Activated CD4-positive, CD25-positive, alpha-beta regulatory T cell (primary cell): ENCODE measurements at places on chromosomes 12 and 14.

GRCh38 chr12:41979574-41979973 is 165.1 kb downstream of the GXYLT1 start:
- DNase-seq = no peak

DNA sequence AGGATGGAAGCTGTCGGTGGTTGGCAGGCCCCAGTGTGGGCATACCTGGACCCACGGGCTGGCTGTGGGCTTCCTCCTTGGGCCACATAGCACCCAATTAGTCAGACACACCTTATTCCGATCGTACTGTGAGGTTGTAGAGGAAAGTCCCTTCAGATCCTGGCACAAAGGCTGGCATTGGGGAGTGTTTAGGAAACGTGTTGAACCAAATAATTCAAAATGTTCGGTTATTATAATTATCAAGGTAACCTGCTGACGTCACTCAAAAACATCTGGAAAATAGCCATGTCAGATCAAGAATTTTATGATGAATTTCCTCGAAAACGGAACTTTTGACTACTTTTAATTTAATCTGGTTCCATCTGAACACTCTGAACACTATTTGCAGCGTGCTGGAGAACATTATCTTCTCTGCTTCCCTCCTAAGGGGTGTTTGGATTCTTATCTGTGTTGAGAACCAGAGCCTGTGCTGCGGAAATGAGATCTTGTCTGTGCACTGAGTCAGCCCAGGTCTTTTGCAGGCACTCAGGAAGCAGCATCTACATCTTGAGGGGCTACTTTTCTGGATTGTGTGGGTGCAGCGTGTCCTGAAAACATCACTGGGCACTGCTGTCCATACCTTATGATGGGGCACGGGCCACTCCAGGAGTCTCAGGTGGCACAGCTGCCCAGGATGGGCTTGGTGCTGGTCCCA is 100.3 kb downstream of the SLC25A47 start:
- DNase-seq = no peak

DNA sequence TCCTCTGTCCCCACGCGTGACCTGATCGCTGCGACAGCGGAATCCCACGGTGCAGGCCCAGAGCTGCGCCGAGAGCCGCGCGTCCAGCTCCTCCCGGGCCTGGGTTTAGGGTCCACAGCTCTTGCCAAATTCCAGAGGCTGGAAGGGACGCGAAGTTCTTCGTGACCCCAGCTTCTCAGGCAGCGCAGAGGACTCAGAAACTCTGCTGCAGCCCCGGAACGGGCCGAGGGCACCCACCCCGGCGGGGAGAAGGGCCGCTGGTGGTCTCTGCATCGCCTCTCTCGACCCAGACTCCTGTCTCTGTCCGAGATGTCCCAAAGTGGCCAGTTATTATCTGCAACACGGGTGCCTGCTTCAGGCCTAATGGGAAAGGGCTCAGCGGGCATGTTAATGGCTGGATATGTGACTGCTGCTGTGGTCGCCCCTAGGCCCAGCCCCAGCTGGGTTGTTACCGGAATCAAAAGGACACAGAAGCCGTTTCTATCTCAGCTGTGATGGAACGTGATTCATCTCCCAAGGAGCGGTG is 236.4 kb downstream of the VRK1 start:
- DNase-seq = no peak

- DNase-seq = no peak
Observed at GRCh38 chr12:97017213-97017612, 110.2 kb downstream of the NEDD1 start.

DNA sequence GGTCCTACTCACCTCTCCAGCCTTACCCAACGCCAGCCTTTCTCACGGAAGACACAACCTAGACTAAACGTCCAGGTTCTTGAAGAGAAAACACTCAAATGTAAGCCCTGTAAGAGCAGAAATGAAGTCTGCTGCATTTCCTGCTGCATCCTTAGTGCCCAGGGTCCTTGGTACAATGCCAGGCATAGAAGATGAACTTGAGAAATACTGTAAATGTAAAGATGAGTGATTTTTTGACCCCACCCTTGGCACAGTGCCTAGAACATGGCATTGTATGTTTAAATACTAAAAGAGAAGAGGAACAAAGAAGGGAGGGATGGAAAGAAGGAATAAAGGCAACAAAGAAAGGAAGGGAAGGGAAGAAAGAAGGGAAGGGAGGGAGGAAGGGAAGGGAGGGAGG is 514.6 kb downstream of the MED13L start:
- no peak for DNase-seq

DNA sequence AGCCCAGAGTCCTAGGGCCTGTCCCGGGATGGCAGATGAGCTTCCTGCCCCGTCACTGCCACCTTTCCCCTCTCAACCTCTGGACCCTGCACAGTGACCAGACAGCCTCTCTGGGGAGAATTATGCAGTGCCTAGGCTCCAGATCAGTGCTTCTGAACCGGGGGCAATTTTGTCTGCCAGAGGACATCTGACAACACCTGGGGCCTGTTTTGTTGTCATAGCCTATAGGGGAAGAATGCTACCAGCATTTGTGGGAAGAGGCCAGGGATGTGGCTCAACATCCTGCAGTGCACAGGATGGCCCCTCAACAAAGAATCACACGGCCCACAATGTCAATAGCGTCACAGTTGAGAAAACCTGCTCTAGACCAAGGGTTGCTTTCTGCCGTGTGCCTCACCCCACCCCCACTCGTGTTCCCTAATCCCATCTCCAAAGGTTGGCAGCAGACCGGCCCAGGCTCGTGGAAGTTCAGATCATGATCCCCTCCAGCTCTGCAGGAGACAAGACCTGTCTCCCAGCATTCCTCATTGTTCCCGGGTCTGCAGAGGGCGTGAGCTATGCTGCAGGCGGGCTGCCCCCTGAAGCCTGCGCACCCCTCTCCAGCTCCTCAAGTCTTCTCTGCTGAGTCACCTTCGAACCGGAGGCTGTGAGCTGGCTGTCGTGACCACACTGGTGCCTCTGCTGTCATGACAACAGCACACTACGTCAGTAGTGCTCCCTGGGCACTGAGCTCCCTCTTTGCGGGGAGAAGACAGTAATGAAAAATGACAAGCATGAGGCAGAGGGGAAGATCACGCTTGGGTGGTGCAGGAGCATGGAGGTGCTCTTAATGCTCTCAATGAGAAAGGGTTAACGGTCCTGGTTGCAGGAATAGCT is 2.0 kb upstream of the GAPDH start:
- DNase-seq = peak; percentile 55

GRCh38 chr14:43894534-43894933 is 612.5 kb downstream of the FSCB start:
- DNase-seq = no peak
